ENCODE measurements at places on chromosomes 13 and 19. TPM values are rescaled to one million over a fixed set of nuclear protein-coding genes. Genes with fewer than 3 reads are reported as not detected.

Gene PRTN3
- 25.2 TPM for total RNA-seq

Gene OR10H1
- total RNA-seq = not detected

Gene BAX
- total RNA-seq = 62.6 TPM

Gene ZNF563
- 6.5 TPM for total RNA-seq

Gene SLC44A2
- total RNA-seq = 25.6 TPM

Gene SHISA7
- total RNA-seq = 0.05 TPM

Gene SUGP1
- total RNA-seq = 31.8 TPM

Gene LHFPL6
- 9.1 TPM for total RNA-seq

Gene ZNF616
- total RNA-seq = 6.6 TPM

Gene HIF3A
- 0.66 TPM for total RNA-seq

Gene GAMT
- 27.7 TPM for total RNA-seq

Gene CHAMP1
- total RNA-seq = 5.7 TPM

Gene CEBPA
- total RNA-seq = 7.0 TPM

Gene CPB2
- 0.05 TPM for total RNA-seq

Gene ZNF600
- total RNA-seq = 7.1 TPM

Gene A1BG
- total RNA-seq = 59.3 TPM

Gene SERPINE3
- 0.05 TPM for total RNA-seq

Gene SIGLEC11
- total RNA-seq = 0.14 TPM

Gene MPND
- total RNA-seq = 7.8 TPM

Gene LSM7
- total RNA-seq = 175 TPM

Gene MISP
- total RNA-seq = 0.57 TPM

Gene C1QTNF9
- 0.38 TPM for total RNA-seq

Gene SIGLECL1
- 0.05 TPM for total RNA-seq

Gene APOC4
- total RNA-seq = not detected

Gene WDR18
- total RNA-seq = 34.0 TPM

Gene CEP89
- 6.8 TPM for total RNA-seq

Gene TEX101
- total RNA-seq = 0.99 TPM

Gene PSG2
- 0.05 TPM for total RNA-seq

Gene KCNRG
- 2.4 TPM for total RNA-seq

Gene MAP3K10
- total RNA-seq = 4.8 TPM

Gene STAP2
- total RNA-seq = 20.8 TPM

Gene MAP2K7
- 8.0 TPM for total RNA-seq

Gene TDRD12
- total RNA-seq = 2.6 TPM

Gene POLR2I
- total RNA-seq = 81.7 TPM

Gene MRPL54
- total RNA-seq = 138 TPM

Gene ZNF470
- 2.2 TPM for total RNA-seq
